ENCODE measurements at places on chromosomes 11 and 22. TPM values are rescaled to one million over a fixed set of nuclear protein-coding genes. Genes with fewer than 3 reads are reported as not detected.

DNA sequence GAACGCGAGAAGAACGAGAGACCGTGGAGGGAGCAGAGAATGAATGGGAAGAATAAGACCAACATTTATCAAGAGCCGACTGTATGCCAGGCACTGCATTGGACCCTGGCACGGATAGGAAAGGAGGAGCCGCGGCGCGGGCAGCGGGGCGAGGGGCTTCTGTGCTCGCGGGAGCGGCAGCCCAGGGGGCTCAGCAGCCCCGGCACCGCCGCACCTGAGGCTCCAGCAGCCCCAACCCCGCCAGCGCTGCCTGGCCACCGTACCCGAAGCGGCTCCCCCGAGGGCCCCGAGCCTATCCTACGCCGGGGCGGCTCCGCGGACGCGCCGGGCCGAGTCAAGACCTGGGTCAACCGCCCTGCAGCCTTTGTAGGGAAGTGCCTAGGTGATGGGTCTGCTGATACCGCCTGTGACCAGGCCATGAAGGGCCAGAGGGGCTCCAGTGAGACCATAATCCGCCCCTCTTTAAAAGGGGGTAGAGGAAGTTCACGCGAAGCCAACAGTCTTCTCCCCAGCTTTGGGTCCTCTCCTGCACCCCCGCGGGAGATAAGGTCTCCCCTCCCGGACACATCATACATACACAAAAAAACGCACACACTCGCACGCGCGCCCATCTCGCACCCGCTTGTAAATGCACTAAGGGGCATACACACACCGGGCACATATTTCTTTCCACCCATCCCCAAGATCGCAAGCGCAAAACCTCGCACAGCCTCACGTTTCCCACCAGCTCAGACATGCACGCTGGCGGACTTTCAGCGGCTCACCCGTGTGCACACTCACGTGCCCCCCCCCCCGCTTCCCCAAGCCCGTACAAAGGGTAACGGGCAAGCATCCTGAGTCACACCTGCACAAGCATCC lies 935 bp upstream of the RTN4RL2 start:
- no peak for DNase-seq

DNA sequence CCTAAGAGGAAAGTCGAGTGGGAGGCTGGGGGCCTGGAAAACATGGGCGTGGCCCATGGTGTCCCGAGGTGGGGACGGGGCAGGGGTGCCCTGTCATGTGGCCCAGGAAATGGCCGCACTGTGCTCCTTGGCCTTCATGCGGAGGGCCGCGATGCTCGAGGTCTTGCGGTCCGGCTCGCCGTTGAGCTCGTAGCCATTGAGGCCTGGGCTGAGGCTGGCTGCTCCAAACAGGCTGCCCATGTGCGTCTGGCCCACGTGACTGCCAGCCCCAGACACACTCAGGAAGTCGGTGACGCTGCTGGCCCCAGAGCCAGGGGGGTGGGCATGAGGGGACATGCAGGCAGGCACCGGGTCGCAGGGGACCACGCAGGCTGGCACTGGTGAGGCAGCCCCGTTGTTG lies 45.2 kb downstream of the ALX4 start:
- DNase-seq = no peak

GRCh38 chr22:32733923-32734514 lies 67.5 kb upstream of the TIMP3 start:
- no peak for DNase-seq

- no peak for DNase-seq
Measured at GRCh38 chr22:37420686-37421467, 6.4 kb downstream of the ELFN2 start.

The ASPHD2 gene
- 16.3 TPM for total RNA-seq

The OMP gene
- not detected for total RNA-seq

The SLC35F2 gene
- total RNA-seq = 48.1 TPM

DNA sequence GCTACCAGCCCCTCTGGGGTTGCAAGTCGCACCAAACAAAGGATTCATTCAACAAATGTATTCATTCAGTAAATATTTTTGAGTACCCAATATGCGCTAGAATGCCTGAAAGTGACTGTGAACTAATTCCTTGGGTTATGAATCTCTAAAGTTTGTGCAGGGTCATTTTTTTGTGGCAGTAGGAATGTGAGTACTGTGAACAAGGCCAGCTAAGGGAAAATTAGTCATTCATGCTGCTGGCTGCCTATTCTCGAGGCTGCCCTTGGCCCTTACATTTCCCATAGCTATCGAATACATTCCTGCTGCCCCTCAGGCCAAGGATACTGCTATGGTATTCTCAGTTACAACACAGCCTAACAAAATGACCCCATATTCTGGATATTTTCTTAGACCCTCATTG lies 141.6 kb downstream of the TRPC6 start:
- no peak for DNase-seq

GRCh38 chr11:72821920-72822799 lies 7.9 kb downstream of the ATG16L2 start:
- no peak for DNase-seq

- DNase-seq = peak; percentile 55
Measured at GRCh38 chr22:30420347-30421125, 5.0 kb upstream of the MTFP1 start.

DNA sequence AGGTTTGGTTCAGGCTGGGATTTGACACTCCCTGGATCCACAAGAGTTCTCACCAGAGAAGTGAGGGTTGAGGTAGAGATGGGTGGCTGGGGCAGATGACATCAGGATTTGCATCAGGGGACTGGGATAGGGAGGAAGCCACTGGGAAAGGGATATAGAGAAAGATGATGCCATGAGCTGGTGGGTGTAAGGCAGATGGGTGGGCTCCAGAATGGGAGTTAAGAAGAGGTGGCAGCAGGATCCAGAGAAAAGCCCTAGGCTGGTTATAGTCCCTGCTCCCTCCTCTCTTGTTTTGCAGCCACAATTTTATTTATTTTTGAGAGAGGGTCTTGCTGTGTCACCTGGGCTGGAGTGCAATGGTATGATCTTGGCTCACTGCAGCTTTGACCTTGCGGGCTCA lies 1.8 kb upstream of the C1QTNF4 start:
- no peak for DNase-seq

The POTEH gene
- not detected for total RNA-seq

DNA sequence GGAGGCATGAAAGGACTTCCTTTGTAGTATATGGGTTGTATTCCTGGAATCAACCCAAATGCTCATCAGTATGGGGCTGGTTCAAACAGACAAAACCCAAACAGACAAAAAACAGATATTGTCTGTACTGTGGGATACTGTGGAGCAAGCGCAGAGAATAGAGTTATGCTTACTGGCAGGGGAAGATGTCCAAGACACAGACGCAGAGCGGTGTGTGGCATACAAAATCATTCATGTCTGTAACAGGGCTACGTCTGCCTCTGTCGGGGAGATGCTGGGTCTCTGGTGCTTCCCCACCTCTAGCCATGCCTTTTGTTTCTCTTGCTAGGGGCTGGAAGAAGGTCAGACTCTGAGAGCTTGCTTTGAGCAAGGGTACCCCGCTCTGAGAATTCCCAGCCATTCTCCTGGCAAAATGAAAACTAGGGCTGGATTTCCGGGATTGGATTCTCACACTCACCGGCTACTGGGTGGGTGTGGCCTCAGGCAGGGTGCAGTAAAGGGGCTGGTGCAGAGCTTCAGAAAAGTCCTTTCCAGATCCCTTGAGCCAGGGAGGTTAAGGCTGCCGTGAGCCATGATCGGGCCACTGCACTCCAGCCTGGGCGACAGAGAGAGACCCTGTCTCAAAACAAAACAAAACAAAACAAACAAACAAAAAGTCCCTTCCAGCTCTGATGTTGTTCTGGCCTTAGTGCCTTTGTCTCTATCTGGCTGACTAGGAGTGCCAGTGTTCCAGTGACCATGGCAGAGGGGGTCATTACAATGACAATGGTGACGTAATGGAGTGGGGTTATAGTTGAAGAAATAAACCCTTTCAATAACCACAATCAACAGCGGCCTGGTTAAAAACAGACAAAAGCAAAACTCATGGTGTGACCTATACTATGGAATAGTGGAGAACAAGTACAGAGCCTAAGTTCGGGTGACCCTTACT lies 2.9 kb upstream of the ABCC8 start:
- no peak for DNase-seq

DNA sequence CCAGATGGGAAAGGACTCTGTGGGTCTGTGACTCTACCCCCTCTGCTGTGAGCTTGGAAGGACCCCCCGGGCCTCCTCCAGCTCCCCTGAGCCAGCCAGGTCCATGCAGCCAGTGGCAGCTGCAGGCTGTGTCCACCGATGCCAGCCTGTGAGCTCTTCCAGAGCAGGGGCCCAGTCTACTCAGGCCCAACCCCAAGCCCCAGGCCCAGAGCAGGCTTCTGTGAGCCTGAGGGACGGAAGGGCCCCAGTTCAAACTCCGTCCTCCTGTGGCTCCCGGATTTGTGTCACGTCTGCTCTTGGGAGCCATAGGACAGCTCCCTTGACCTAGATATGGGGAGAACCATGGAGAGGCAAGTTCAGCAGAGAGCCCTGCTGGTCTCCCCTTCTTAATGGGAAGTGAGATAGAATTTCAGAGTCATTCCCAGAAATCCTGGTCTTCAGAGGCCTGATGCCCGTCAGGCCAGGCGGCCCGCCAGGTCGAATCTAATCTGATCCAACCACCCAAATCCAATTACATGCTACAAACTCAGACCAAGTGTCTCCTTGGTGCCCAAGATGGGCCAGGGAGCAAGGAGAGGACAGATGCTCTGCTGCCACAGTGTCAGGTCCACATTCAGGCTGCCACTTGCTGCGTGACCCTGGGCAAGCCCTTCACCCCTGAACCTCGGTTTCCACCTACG lies 75.1 kb downstream of the SCUBE1 start:
- no peak for DNase-seq

GRCh38 chr11:126158054-126158791 lies 53.2 kb downstream of the RPUSD4 start:
- no peak for DNase-seq

The H19 gene
- 78.8 TPM for total RNA-seq

GRCh38 chr22:28268171-28268570 lies 349.1 kb upstream of the PITPNB start:
- no peak for DNase-seq

DNA sequence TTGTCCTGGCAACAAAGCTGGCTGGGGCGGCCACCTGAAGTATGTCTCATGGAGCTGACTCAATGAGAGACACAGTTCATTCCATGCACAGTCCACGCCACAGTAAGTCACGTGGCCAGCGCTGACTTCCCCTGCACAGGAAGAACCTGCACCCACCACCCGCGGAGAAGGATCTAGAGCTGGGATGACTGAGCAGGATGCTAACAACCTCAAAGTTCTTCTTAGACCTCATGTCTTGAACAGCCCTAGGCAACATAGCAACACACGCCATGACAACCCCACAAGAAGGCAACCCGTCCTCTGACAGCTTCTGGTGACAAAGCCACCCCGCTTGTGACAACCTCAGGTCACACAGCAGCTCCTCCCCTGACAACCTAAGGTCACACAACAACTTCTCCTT lies 76.9 kb upstream of the B3GAT1 start:
- DNase-seq = no peak

The SOX6 gene
- total RNA-seq = 4.1 TPM

The CD3E gene
- total RNA-seq = not detected

- DNase-seq = no peak
Measured at GRCh38 chr11:114553642-114554041, 6.0 kb downstream of the NXPE1 start.

GRCh38 chr11:6253197-6253596 lies 6.4 kb upstream of the CCKBR start:
- no peak for DNase-seq

- DNase-seq = no peak
Measured at GRCh38 chr11:12092714-12093113, 17.7 kb upstream of the MICAL2 start.

The SPATA19 gene
- not detected for total RNA-seq

The OR5B21 gene
- not detected for total RNA-seq

GRCh38 chr11:42036201-42036600 lies 576.7 kb upstream of the LRRC4C start:
- DNase-seq = no peak

The FZD4 gene
- 7.5 TPM for total RNA-seq

- DNase-seq = no peak
Measured at GRCh38 chr22:30021881-30022619, 58.2 kb upstream of the HORMAD2 start.

DNA sequence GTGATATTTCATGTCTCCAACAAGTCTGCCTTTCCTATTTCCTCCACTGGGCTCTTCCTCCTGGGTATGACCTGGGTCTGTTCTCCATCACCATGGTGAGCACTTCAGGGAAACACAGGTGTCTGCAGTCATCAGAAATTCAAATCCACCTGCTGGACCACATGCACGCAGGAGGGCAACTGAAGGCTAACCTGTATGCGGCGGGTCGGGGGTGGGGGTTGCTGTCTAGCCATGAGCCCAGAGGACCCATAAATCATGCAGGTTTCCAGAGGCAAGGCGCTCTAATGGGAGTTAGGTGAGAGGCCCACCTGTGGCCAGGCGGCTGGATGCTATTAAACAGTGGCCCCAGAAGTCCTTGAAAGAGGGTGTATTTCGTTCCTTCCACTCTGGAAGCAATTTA lies 11.1 kb upstream of the PAMR1 start:
- no peak for DNase-seq
